ENCODE measurements at places on chromosomes 1 and 21. TPM values are rescaled to one million over a fixed set of nuclear protein-coding genes. Genes with fewer than 3 reads are reported as not detected.

DNA sequence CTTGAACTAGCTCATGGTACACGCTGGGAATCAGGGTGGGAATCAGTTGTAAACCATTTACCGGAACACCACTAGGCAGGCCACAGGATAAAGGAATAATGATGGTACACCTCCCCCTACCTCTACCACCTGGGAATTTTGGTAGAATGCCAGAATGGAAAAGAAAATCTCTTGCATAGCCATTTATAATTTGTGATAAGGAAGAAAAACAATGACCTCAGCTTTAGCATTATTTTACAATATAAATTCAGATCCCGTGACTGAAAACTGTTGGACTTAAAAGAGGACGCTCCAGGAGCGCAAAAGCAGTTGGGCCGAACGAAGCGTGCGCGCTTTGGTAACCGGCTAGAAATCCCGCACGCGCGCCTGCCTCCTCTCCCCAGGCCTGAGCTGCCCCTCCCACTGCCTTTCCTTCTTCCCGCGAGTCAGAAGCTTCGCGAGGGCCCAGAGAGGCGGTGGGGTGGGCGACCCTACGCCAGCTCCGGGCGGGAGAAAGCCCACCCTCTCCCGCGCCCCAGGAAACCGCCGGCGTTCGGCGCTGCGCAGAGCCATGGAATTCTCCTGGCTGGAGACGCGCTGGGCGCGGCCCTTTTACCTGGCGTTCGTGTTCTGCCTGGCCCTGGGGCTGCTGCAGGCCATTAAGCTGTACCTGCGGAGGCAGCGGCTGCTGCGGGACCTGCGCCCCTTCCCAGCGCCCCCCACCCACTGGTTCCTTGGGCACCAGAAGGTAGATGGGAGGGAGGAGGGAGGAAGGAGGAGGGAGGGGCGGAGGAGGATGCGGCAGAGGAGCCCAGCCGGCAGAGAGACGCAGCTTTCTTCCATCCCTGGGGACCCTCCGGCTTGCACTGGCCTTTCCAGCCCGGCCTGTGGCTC, at the start of gene CYP4X1:
Gene CYP4X1 (plus strand): TSS at position 402 of the 873 bp plus-strand sequence. CDS start 149 bp downstream, at position 551.
- no peak for DNase-seq

Gene MYOG
- polyA plus RNA-seq: 0.14 TPM

GRCh38 chr1:84574936-84575335, 696 bp upstream of the CTBS start:
- no peak for DNase-seq

- DNase-seq: no peak
These were observed 2.6 kb upstream of the TMEM240 start for GRCh38 chr1:1542766-1543705.

DNA sequence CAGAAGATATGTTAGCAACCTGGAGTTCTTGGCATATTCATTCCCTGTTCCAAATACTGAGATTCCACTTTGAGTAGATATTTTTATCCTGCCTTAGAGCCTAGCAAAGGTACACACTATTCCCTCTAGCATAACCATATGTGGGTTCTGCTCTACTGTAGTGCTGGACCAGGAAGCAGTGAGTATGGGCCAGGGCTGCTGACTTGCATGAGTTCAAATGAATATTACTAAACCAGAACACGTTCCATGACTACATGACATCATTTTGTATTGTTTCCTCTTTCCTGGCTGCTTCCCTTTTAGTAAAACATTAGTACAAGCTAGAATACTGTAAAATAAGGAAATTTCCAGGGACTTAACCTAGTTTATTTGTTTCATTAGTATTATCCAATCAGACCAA, 41.1 kb downstream of the TNFSF18 start:
- DNase-seq: no peak

Measured in right renal pelvis (tissue), 4 donors.